ENCODE measurements at places on chromosomes 4 and X. TPM values are rescaled to one million over a fixed set of nuclear protein-coding genes. Genes with fewer than 3 reads are reported as not detected.

The PAGE2 gene
- total RNA-seq = not detected

The RAB9A gene
- total RNA-seq = 22.8 TPM

The DGKQ gene
- total RNA-seq = 11.1 TPM

The KLB gene
- total RNA-seq = not detected

The AMTN gene
- not detected for total RNA-seq

The FGF13 gene
- total RNA-seq = not detected

The MOB1B gene
- total RNA-seq = 14.4 TPM

The SUPT20HL2 gene
- total RNA-seq = not detected

The VEGFD gene
- not detected for total RNA-seq

The MORF4L2 gene
- 181 TPM for total RNA-seq

DNA sequence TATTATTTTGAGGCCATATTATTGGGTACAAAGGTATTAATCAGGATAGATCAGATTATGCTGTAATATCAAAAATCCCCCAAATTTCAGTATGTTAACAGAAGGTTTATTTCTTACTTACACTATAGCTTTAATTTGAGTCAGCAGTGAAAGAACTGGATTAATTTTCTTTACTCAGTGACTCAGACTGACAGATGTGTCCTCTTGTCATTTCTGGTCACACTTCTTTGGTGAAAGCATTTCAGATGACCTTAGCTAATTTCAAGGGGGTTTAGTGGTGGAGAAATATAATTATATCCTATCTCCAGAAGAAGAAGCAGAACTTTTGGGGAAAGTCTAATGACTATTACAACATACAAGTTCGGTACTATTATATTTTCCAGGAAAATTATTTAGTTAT, 12.4 kb downstream of the DDIT4L start:
- DNase-seq = no peak

- DNase-seq = no peak
Measured at GRCh38 chrX:22889819-22890218, 109.9 kb upstream of the DDX53 start.

- DNase-seq = no peak
Measured at GRCh38 chr4:19776021-19776459, 475.7 kb upstream of the SLIT2 start.

GRCh38 chrX:2552621-2553201, 51.9 kb upstream of the DHRSX start:
- DNase-seq = no peak

DNA sequence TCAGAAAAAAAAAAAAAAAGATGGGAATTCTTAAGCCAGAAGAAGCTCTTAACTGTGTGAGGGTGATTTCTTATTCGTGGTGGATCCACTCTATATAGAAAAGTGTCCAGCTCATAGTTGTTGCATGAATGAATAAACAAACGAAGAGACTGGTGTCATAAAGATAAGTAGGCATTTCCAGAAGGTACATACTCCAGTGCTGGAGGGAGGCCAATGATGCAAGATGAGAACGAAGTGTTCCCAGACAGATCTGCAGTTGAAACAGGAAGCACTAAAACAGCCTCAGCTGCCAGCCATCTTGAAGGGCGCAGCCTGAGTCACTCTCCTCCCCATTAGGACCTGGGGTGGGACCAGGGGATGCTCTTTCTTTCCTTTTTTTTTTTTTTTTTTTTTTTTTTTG, 47.4 kb upstream of the HOPX start:
- no peak for DNase-seq

- no peak for DNase-seq
Measured at GRCh38 chrX:15838017-15838416, 16.6 kb downstream of the AP1S2 start.

DNA sequence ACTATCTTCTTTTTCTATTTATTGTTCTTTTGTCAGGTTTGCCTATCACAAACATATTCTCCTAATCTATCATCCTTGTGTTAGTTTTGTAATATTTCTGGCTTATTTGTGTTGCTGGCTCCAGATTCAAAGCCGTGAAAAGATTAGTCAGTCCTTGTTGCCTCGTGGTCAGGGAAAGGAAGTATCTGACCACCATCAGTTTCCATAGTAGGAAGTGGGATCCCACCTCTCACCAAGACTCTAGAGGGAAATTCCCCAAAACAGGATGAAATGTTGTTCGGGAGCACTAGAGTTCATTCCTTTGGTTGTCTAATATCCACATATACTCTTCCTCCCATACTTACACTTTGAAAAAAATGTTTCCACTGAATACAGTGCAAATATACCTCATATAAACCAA, 131.0 kb upstream of the HUWE1 start:
- no peak for DNase-seq

GRCh38 chrX:10098270-10098713, 58.5 kb upstream of the CLCN4 start:
- DNase-seq = peak; percentile 80

DNA sequence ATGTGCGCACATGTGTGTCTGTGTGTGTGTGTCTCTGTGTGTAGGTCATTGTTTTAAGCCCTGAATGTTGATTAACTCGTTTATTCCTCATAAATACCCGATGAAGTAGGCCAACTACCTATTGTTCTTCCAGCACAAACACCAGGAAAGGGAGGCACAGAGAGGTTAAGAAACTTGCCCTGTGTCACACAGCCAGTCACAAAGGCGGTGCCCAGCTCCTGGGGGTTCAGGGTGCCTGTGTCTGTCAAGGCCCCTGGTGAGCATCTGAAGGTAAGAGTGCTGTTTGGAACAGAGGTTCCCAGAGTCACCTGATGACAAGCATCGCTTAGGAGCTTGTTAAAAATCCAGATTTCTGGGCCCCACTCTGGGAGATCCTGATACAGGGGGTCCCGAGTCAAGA, 18.0 kb upstream of the SH3TC1 start:
- no peak for DNase-seq

DNA sequence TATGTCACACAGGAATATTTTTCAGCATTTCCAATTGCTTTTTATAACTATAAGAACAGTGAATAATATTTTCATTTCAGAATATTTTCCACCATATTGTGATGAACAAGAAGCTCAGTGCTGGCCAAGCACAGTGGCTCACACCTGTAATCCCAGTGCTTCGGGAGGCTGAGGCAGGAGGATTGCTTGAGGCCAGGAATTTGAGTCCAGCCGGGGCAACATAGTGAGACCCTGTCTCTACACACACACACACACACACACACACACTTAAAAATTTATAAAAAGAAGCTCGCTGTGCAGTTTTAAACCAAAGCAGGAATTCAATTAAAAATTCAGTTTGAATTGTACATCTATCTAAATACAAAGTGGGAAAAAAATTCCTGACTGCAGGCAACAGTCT, 3.2 kb downstream of the ZFYVE28 start:
- no peak for DNase-seq

GRCh38 chr4:1640190-1640589, 43.9 kb downstream of the FAM53A start:
- no peak for DNase-seq

DNA sequence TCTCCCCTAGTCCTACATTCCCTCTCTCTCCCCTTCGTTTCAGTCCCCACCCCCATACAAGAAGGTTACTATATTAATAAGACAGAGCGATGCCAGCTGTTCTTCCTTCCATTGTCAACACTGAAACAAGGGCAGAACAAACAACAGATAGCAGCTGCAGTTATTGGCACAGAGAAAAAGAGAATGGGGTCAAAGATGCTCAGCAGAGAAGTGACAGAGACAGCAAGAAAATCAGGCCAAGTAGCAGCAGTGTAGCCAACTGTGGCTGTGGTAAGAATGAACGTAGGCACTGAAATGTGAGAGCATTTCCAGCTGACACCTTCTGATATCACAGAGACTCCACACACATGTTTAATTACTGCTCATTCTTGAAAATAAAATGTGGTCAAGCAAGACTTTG, 641.8 kb downstream of the FSTL5 start:
- DNase-seq = no peak

GRCh38 chr4:4693755-4694295, 152.0 kb upstream of the STX18 start:
- no peak for DNase-seq

DNA sequence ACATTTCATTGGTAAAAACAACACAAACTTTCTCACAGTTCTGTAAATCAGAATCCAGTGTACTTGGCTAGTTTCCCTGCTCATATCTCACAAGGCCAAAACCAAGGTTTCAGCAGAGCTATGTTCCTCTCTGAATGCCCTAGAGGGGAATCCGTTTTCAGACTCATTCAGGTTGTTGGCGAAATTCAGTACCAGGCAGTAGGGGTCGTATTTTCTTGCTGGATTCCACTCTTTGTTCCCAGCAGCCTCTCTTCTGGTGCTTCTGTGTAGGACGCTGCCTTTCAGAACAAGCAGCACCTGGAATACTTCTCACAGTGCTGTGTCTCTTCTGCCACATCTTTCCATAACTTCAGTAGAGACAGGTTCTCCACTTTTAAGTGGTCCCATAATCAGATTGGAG, 351.9 kb downstream of the PCDH18 start:
- no peak for DNase-seq

DNA sequence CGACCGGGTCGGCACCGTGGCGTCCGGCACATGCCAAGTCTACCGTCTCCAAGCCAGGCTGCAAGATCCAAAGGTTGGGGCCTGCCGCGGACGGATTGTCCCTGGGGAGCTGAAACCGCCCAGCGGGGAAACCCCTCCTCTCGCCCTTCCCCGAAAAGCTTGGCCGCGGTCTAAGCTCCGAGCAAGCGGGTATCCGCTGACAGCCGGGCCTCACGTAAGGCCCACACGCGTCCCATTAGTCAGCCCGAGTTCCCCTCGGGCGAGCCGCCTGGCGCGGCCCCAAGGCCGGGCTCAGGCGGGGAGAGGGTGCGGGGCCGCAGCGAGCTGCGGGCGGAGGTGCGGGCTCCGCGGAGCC, 6.8 kb upstream of the BCOR start:
- DNase-seq = no peak

DNA sequence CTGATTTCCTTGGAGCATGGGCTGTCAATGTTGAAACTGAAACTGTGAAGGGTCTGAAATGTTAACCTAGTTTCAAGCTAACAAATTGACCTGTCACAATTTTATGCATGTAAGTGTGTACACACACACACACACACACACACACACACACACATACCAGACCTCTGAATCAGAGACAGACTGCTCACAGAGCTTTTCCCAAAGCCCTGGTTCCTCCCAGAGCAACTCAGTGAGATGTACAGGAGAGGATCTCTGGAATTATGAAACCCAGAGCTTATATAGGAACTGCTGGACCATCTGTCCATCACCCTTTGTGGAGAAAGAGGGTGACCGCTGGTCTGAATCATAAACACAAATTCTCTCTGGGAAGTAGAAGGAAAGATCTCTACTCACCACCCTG, 228.1 kb upstream of the PRPS2 start:
- no peak for DNase-seq

DNA sequence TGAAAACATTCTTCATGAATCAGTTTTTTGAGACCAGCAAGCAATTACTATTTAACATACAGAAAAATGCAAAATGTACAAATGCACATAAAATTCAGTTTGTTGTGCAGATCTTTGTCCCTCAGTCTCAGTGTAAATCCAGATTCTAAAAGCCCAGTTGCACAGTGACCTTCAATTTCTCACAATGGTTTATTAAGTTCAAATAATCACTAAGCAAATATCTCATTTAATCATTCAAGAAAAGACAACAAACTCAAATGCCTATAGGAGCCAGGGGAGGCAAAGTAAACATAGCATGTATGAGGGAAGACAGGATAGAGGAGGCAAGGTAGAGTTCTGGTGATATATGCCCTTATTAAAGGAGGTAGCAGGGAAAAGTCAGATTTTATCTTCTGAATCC, 82.8 kb downstream of the PPP3CA start:
- no peak for DNase-seq

All from activated naive CD4-positive, alpha-beta T cell treated with anti-CD3 and anti-CD28 coated beads for 36 hours (primary cell).